ENCODE measurements at places on chromosomes 4 and X.

DNA sequence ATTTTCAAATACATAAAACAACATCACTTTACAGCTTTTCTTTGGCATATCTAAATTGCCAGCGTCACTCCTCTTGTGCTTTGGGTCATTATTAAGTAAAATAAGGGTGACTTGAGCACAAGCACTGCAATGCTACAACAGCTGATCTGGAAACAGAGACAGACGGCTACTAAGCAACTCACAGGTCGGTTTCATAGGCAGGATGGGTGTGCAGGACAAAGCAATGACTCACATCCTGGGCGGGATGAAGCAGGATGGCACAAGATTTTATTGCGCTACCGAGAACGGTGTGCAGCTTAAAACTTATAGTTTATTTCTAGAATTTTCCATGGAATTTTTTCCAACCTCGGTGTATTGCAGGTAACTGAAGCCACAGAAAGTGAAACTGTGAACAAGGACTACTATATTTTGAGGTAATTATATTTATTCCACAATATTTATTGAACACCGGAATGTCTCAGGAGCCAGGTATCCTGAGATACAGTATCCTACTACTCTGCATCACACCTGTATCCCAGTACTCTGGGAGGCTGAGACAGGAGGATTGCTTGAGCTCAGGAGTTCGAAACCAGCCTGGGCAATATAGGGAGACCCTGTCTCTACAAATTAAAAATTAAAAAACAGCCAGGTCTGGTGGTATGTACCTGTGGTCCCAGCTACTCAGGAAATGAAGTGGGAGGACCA, 215.5 kb downstream of the APBB2 start:
- no peaks in the 10 kb centered on the region for H3K36me3 ChIP-seq
- no peaks in the 10 kb centered on the region for H3K4me1 ChIP-seq
- peaks cover 8% of the 10 kb centered on the region for H3K27me3 ChIP-seq
- no peak for DNase-seq
- no peak overlapping the region for H3K4me3 ChIP-seq

DNA sequence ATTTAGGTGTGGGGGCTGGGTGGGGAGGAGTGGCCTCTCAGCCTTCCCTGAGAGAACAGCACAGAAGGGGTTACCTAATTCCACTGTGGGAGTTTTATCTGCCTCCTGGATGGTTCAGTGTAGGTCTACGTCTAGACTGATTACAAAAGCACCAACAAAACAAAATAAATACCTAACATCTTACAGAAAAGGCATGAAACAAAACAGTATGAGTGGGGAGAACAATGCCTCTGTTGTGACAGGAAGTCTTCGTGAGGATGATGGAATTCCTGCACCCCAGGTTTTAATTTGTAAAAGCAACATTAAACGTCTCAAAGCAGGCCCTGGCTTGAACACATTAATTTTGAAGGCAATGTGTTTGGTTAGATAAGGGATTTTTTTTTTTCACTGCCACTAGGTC, 112.1 kb upstream of the GPC4 start:
- H3K4me3 ChIP-seq, result no peak overlapping the region
- H3K27me3 ChIP-seq, result no peaks in the 10 kb centered on the region
- no peaks in the 10 kb centered on the region for H3K4me1 ChIP-seq
- H3K36me3 ChIP-seq, result no peaks in the 10 kb centered on the region
- no peak for DNase-seq

- DNase-seq, result no peak
- H3K27ac ChIP-seq, result no peak overlapping the region
- no peaks in the 10 kb centered on the region for H3K27me3 ChIP-seq
Observed at GRCh38 chr4:117385526-117385925, 300.1 kb upstream of the TRAM1L1 start.

GRCh38 chr4:179398414-179398813, 1956.2 kb upstream of the AGA start:
- H3K36me3 ChIP-seq, result no peaks in the 10 kb centered on the region
- H3K27me3 ChIP-seq, result no peaks in the 10 kb centered on the region
- H3K4me3 ChIP-seq, result no peak overlapping the region
- no peak for DNase-seq
- no peak overlapping the region for H3K27ac ChIP-seq

DNA sequence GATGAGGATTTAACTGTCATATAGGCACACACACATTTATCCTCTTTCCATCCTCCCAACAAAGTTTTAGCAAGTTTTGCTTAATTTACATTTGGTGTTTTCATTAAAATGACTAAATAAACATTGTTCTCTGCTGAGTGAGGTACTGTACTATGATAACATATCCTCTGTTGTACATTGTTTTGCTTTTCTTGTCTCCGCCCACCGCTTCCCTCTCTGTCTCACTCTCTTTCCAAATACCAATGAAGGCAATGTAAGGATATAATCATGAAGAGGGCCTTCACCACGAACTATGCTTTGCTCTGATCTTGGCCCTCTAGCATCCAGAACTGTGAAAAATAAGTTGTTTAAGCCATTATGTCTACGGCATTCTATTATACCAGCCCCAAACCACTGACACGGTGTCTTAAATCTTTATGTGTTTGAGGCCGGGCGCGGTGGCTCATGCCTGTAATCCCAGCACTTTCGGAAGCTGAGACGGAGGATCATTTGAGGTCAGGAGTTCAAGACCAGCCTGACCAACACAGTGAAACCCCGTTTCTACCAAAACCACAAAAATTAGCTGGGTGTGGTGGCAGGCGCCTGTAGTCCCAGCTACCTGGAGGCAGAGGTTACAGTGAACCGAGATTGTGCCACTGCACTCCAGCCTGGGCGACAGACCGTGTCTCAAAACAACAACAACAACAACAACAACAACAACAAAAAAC, 65.3 kb downstream of the HPRT1 start:
- no peak for DNase-seq
- H3K27me3 ChIP-seq, result no peaks in the 10 kb centered on the region
- H3K27ac ChIP-seq, result no peak overlapping the region
- H3K4me1 ChIP-seq, result no peaks in the 10 kb centered on the region

Data from central memory CD8-positive, alpha-beta T cell (primary cell).